ENCODE measurements at places on chromosomes 1 and 21.

DNA sequence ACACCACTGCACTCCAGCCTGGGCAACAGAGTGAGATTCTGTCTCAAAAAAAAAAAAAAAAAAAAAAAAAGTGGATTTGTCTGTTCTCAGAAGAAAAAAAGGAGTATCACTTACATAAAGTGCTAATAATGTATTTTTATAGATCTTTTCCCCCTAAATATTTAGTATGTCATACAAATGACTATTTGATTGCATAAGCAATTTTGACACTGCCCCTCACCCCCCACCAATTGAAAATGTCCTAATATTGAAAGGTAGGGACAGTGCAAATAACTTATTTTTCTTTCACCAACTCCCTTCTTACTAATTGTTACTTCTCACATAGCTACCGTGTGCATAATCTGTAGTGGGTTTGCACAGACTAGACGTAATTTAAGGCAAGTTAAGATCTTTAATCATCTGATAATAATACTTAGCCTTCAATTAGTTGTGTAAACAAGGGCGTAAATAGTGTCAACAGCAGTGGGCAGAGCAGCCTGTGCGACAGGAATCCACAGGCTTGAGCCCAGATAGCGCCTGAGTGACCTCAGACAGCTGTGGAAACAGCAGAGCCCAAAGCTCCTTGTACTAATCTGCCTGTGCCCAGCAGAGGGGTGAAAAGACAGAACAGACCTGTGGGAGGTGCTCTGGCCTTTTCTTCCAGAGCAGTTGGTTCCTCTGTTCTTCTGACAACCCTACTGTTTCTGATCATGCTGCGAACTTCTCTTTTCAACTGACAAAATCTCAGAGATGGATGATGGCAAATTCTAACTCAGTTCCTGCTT is 4.5 kb upstream of the IER5 start:
- peak; percentile 44 for DNase-seq

DNA sequence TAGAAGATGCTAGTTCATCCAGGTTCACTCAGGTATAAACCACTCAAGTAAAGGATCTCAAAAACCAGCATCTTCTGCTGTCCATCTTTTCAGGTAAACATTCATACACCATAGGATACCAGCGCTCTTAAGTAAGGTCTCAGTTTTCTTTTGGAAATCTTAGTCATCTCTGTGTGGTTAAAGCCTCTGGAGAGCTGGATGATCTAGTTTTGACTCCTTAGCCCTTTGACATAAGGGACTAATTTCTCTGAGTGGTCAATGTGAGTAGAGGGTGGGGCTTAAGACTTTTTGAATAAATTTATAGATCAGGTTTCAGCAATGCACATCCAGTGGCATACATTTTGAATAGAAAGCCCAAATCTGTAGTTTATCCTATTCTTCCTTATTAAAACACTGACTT is 92.3 kb downstream of the CTH start:
- DNase-seq: no peak

- DNase-seq: no peak
These were observed 40.8 kb downstream of the RTCA start for GRCh38 chr1:100306735-100307313.

DNA sequence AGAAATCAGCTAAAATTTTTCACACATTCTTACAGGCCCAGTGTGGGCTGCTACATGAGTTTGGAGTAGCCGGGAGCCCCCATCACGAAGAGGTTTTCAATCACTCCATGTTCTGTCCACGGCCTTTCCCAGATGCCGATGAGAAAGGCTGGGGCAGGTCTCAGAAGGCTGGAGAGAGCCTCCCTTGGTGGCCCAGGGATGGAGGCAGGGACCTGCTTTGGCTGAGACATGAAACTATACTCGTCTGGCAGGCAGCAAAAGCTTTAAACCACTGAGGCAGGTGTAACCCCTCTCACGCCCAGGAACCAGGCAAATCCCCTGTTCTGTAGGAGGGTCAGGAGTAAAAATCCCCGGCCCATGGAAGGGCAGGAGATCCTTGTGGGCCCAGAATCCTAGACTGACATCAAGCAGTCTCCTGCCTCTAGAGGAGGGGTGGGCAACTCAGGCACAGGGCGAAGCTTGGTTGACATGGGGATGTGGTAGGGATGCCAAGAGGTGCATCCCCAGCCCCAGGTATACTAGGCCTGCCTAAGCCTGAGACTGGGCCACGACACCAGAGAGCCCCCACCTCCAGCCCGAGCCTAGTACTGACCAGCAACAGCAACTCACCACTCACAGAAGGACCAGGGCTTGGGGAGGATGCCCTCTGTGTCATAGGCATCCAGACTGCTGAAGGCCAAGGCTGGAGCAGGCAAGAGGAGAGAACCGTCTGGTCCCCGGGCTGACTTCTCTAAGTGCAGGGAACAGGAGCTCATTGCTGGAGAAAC is 9.1 kb downstream of the MMEL1 start:
- no peak for DNase-seq

- DNase-seq: no peak
These were observed 177.6 kb downstream of the GABPA start for GRCh38 chr21:25912402-25912746.

DNA sequence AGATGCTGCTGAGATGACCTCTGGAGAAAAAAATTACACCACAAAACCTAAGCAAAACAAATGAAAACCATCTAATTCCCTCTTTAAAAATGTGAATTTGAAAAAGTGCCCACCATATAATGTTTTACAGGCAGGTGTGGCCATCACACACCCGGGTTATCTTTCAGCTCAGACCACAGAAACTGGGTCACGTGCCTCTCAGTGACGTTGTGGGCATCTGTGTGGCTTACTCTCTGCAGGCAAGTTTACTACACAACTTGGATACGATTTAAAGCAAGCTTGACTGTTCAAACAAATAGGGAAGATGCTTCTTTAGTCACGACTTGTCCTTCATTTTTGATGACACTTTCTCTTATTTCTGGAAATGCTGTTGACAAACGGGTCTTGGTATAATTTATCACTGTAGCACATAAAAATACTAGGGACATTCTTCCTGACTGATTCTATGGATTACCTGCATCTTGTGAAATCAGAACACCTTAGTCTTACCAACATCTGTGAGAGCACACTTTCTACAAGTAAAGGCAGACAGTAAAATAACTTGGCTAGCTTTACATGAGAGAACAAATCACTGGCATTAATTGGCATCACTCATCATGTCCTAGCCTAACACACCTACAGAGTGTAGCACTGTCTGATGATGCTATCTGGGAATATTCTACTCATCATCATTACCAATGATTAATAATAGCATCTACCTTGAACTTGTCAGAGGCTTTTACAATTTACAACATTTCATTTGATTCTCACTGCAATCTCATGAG is 89.3 kb upstream of the EDEM3 start:
- no peak for DNase-seq

- no peak for DNase-seq
These were observed 1.2 kb upstream of the WARS2 start for GRCh38 chr1:119141660-119142059.

DNA sequence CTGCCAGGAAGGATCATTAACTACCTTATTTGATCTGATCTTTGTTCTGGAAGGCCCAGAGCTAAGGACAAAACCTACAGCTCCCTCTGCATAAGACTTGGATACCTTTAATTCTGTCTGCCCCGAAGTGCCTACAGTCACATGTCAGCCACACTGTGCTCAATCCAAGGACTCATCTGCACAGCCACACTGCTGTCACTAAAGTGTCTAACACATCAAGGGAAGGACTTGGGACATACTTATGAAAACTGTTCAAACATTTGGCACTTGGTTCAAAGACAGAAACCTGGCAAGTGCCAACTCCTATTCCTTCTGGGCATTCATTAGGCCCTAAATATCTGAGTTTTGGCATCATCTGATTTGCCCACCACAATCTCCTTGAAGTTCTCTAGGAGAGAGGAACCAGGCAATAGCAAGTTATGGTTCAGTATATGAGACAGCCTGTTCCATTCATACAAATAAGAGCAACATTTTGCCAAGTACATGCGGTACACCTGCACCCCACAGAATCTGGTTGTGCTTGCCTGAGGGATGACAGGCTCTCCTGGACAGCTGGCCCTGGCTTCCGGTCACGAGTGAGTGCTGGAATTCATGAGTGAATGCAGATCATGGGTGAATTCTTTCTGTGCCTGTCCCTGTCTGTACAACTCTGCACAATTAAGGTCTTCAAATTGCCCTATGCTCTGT is 105.9 kb downstream of the KCNK1 start:
- DNase-seq: no peak
